Stimulated activated CD4-positive, alpha-beta T cell treated with anti-CD3 and anti-CD28 coated beads, Interleukin-12 subunit alpha, Interleukin-12 subunit beta, amount 100 ng/mL, for 24 hours (primary cell): ENCODE measurements at places on chromosomes 12 and 14.

GRCh38 chr14:91125271-91125660, 11.4 kb downstream of the DGLUCY start:
- no peak for DNase-seq

GRCh38 chr14:64601571-64601970, 51.8 kb downstream of the PPP1R36 start:
- DNase-seq, result no peak

DNA sequence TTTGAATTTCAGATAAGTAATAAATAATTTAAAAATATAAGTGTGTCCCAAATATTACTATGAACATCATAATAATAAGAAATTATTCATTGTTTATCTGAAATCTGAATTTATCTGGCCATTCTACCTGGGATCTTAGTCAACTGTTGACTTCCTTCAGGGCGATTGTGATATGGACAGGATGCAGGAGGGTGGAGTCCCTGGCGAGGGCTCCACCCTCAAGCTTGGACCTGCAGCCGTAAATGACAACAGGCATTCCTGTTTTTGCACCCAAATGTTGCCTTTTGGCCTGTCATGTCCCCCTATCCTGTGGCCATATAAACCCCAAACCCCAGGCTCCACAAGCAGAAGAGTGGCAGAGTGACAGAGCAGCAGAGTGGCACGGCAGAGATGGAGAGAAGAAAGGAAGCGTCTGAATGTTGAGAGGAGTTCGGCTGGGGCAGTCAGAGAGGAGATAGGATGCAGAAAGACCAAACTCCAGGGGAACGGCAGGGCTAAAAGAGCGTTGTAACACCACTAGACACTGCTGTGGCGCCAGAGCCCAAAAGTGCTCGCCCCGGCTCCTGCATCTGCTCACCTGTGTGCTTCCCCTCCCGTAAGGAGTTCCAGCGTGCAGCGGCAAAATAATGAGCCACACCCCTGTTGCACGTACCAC, 39.4 kb upstream of the FUT8 start:
- DNase-seq, result no peak

DNA sequence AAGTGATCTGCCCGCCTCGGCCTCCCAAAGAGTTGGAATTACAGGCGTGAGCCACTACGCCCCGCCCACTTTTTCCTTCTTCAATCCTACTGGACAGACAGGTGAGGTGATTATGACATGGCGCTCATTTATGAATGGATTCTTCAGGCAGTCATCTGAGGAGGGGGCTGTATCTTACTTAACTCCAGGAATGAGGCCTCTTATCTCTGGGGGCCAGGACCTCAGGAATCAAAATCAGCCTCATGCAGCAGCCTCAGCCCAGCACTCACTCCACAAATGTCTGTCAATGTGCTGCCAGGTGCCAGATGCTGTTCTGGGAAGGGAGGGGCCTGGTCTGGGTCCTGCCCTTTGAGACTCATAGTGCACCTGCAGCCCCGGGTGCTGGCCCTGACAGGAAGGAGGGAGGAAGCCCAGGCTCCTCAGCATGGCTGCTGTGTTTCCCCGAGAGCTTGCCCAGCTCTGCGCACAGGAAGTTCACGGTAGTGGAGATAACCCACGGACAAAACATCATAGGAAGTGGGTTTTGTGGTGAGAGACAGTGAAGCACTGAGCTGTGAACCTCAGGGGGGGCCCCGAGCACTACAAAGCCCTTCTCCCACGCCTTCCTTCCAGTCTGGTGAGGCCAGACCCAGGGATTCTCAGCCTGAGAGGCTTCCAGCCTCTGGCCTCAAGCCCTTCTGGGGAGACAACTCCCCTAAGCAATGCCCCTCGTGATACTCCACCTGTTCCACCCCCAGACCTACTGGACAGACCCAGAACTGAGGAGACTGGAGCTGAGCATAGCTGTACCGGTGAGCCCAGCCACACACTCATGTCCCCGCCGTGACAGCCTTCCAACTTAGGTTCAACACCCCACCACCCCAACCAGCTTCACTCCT, 22.3 kb downstream of the GALNT6 start:
- DNase-seq, result peak; percentile 62

- DNase-seq, result no peak
Measured at GRCh38 chr14:94340533-94340932, 17.4 kb upstream of the SERPINA6 start.

- no peak for DNase-seq
Measured at GRCh38 chr12:3016191-3016590, 57.0 kb downstream of the TEAD4 start.

- no peak for DNase-seq
Measured at GRCh38 chr12:50192236-50192635, 25.1 kb upstream of the CERS5 start.

DNA sequence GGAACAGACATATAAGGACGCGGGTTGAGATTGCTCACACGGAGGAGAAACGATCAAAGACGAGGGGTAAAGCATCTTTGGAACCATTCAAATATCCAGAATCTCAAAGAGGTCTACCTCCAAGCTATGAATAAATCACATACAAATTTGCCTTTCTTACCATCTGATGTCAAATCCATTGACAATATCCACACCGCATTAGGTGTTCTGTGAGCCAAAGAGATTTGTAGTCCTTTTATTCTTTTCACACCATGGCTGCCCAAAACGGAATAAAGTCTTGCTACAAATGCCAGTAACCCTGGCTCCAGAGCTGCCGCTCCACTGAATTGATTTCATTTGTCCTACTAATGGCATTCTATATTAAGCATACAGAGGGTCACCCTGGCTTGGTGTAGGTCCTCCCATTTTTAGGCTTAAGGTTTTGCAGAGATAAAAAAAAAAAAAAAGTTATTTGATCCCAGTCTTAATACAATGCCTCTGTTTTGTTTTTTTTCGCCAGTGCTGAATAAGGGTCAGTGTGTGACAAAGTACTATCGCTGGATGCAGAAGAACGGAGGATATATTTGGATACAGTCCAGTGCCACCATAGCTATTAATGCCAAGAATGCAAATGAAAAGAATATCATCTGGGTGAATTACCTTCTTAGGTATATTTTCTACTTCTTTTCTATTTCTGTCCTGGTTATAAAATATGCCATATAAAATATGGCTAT, 157.3 kb downstream of the EGLN3 start:
- no peak for DNase-seq

- no peak for DNase-seq
Measured at GRCh38 chr14:23136566-23137133, 17.6 kb upstream of the CEBPE start.

DNA sequence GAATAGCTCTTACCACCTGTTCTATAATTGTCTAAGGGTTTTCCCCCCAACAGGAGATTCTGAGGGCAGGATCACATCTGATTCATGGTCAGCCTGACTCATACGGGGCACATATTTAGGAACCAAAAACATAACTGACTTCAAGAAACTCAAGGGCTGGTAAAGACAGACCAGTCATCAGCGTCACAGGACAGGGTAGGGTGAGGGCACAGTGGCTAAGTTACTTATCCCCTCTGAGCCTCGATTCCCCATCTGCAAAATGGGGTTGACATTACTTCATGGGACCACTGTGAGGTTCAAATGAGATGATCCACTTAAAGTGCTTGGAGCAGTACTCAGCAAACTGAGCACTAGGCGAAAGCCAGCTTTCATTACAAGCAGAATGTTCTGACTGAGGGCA, 606 bp downstream of the CINP start:
- DNase-seq, result peak; percentile 51

DNA sequence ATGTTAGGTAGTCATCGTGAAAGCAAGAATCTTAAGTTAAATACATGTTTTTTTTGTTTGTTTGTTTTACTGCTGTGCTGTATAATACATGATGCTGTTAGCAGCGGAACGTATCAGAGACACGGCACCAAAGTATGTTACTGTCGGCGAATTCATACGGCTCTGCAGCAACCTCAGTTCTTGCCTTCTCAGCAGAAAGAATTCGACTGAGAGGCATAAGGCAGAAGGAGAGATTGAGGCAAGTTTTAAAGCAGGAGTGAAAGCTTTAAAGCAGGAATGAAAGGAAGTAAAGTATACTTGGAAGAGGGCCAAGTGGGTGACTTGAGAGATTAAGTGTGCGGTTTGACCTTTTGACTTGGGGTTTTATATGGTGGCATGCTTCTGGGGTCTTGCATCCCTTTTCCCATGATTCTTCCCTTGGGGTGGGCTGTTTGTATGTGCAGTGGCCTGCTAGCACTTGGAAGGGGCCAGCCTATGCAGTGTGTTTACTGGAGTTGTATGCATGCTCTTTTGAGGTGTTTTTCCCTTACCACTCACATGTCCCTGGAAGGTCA, 23.7 kb downstream of the LEMD3 start:
- DNase-seq, result no peak

- DNase-seq, result no peak
Measured at GRCh38 chr12:1350934-1351240, 243.5 kb downstream of the FBXL14 start.

DNA sequence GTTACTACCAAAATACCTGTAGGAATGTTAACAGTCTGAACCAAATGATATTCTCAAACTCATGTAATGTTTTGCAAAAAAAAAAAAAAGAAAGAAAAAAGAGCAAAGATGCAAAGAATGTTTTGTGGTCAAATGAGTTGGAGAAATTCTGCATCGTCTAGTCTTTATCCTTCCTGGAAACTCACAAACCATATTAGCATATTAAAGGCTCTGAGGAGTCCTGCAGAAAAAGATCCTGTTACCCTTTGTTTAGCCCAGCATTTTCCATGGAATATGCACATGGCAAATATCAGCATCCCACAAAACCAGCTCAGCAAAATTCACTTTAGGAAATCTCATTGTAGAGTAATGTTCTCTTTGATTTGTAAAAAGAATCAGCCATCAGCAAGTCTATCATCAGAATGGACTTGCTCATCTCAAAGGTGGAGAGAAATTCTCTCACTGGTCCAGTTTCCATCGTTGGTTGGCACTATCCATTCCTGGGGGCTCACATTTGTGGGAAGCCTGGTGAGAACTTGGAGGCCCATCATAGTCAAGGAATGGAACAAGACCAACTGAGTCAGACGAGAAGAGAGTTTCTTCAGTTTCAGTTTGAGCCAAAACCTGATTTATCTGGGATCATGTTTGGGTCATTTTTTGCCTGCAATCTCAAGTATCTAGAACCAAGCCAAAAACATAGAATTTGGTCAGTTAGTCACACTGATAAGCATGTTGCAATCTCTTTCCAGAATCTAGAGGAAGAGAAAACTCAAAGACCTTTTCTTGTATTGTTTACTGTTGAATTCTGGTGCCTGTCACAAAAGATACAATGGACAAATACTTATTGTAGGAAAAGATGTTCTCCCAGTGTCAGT, 129.8 kb downstream of the TBX5 start:
- DNase-seq, result no peak

GRCh38 chr12:68620519-68621471, 10.1 kb downstream of the RAP1B start:
- DNase-seq, result no peak

DNA sequence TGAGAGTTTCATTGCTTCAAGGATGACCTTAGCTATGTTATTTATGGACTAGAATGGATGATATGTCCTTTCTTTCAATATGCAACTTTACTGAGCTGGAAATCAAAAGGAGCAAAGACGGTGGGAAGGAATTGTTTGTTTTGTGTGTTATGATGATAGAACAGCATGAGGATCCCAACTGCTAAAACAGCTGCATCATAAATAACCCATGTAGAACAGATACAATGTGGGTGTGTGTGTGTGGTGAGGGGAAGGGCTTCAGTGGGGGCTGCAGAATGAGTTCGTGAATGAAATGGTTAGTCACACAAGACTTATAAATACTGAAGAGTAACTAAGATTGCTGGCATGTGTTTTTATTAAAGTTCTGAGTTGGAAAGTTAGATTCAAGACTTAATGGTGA, 80.1 kb downstream of the DACT1 start:
- DNase-seq, result no peak

GRCh38 chr12:62632411-62632918, 165.8 kb downstream of the MON2 start:
- peak; percentile 2 for DNase-seq

- no peak for DNase-seq
Measured at GRCh38 chr14:100981809-100982208, 78.3 kb upstream of the RTL1 start.

DNA sequence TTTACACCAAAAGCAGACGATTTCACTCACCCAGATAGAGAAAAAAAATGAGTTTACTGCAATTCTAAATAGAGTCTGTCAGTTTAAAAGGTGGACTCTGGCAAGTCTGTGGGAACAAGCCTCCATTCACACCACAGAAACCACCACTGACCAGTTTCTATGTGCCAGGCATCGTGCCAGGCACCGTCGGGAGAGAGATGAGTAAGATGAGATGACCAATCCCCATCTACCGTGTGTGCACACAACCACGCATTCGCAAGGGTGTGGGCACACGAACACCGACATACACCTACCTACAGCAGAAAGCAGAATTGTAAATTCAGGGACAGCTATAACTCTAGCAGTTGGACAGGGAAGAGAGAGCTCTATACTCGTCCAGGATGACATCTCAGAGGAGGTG, 58.3 kb downstream of the PRIMA1 start:
- no peak for DNase-seq

DNA sequence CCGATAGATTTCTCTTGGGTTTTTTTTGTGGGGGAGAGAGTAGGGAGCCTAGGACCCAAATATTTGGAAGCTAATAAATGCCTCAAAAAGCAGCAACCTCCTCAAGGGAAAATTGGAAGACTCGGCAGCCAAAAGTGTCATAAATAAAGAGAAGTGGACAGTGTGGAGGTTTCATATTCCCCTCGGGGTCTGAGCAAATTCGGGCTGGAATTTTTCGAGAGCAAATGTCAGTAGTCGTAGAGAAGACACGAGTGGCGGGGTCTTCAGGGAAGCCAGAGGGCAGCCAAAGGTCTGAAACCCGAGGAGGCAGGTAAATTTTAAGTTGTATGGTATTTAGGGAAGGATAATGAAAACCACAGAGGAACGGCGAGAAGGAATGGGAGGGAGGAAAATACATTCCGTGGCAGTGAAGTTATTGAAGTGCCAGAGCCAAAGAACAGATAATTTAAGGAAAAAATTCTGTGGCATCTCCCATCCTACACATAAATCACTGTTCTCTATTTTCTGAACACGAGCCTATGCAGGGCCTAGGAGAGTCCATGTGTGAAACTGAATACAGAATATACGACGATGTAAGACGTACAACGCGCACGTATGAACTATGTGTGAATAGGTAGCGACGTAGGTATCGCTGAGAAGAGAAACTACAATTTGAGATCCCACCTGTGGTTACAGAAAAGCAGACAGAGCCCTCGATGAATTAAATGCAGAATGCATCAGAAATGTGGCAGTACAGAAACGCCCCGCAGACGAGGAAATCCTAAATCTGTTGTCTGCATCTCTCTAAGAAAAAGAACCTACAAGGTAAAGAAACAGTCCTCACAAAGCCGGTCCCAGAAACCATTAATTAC, 12.9 kb downstream of the BCL11B start:
- DNase-seq, result no peak

DNA sequence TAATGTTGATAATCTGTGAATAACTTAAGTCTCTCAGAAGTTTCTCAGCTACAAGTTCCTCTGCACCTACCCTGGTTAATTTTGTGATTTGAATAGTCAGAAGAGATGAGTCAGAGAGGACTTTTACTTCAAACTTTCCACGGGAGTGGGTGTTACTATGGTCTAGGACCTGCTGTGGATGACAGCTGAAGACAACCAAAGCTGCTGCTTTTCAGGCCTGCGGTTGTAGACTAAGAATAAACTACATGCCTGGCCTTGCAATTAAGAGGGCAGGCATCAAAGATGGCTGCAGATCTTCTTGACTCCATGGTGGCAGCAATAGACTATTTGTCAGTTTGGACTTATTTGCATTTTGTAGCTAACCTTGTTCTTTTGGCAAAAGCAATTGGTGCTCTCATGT, 227.1 kb upstream of the KRR1 start:
- DNase-seq, result peak; percentile 8
